Naive B cell (primary cell): ENCODE measurements at places on chromosomes 12 and 14. TPM values are rescaled to one million over a fixed set of nuclear protein-coding genes. Genes with fewer than 3 reads are reported as not detected.

Gene A2M
- polyA plus RNA-seq = not detected

Gene CMA1
- not detected for polyA plus RNA-seq

- no peak for DNase-seq
Observed at GRCh38 chr14:49796025-49796424, 28.1 kb downstream of the KLHDC2 start.

DNA sequence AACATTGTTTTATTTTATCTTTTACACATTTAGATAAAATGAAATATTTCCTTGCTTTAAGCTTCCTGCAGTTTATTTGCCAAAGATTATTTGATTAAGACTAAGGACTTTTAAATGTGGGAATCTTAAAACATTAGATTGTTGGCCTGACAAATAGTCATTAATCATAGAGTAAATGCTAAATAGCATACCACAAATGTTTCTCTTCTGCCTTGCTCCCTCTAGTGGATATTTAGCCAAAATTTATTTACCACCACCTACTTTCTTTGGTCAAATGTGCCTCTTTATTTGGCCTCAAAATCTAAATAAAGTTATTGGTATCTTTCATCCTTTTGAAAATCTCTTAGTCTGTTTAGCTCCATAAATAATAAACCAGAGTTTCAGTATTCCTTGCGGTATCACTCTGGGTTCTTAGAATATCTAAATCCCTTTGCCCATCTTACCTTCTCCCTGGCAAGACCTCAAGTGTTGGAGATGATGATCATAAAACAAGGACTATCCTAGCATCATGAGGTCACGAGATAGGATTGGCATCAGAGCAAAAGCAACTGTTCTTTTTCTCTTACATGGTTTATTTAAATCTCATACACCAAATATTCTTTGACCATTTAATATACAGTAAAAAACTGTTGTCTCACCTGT, 150.6 kb upstream of the AEBP2 start:
- no peak for DNase-seq

Gene CCT2
- polyA plus RNA-seq = 154 TPM

DNA sequence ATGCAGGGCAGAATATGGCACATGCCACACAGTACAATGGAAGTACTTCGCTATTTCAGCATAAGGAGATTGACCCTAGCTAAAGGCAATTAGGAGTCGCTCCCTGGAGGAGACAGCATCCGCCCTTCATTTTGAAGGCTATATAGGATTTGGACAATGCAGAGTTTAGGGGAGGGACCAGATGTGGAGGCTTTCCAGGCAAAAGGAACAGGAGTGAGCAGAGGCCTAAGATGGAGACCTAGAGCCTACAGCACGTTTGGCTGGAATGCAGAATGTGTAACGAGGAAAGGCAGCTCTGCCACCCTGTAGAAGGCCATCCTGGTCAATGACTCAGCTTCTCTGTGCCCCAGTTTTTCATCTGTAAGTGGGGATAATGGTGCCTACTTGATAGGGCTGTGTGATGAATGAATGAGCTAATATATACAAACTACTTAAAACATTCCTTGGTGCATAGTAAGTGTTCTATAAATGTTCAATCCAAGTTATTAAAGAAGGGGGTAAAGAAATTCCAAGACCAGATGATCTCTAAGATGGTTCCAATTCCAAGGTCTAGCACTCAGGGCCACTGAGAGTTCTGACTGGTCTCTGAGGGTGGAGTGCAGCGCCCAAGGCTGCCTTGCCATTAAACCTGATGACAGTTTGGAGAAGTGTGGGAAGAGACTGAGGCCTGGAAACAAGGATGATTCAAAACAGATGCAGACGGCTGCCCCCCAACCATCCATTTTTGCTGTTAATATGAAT, 54.3 kb upstream of the FRMD6 start:
- DNase-seq = no peak

- no peak for DNase-seq
Observed at GRCh38 chr12:31724557-31724956, 4.3 kb downstream of the AMN1 start.

Gene PPP1R36
- not detected for polyA plus RNA-seq

Gene RPL10L
- polyA plus RNA-seq = not detected

GRCh38 chr12:54173066-54173726, 15.6 kb downstream of the SMUG1 start:
- no peak for DNase-seq

DNA sequence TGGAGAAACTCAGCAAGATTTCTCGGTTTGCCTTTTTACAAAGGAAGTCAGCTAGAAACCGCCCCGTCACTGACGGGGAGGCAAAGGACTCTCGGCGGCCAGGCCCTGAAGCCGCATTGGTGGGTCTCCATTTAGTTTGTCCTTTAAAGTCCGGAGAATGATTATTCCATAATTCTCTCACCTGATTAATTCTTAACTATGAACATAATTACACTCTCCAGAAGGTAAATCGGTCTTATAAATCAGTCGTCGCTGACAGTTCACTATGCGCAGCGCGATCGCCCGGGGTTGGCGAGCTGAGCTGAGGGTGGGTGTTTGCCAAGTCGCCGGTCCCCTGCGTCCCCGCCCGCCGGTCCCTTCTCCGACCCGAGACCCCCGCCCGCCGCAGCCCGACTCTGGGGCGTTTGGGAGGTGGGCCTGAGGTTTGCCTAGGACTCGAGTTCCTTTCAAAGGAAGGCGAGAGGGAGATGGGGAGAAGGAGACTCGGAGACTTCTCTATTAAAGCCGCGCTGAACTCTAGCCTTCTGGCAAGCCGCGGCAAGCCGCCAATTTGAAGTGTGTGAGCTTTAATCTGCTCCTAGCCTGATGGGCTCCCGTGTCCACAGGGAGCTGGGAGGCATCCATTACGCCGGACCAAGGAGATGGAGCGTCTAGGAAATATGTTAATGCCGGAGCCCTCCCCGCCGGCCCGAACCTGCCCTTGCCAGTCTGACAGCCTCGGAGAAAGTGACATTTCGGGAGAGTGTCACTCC, 392.9 kb downstream of the NOVA1 start:
- no peak for DNase-seq

- DNase-seq = peak; percentile 69
Observed at GRCh38 chr12:51326698-51327439, 2.9 kb upstream of the BIN2 start.

- DNase-seq = no peak
Observed at GRCh38 chr12:126107659-126108058, 1042.4 kb downstream of the AACS start.

DNA sequence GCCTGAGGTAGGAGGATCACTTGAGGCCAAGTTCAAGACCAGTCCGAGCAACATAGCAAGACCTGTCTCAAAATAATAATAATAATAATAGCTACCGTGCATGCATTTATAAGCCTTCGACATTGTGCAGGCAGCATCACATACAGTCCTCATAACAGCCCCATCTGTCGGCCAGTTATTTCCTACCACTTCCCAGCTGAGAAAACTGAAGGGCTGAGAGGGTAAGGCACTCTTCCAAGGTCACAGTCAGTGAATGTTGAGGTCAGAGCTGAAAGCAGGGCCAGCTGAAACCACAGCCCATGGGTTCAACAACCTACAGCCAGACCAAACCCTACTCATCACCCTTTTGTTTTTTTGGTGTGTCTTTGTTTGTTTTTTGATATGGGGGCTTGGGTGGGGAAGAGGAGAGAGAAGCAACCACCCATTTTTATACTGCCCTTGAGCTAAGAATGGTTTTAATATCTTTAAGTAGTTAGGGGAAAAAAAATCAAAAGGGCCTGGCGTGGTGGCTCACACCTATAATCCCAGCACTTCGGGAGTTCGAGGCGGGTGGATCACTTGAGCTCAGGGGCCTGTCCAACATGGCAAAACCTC, 16.8 kb upstream of the ITPK1 start:
- DNase-seq = no peak

DNA sequence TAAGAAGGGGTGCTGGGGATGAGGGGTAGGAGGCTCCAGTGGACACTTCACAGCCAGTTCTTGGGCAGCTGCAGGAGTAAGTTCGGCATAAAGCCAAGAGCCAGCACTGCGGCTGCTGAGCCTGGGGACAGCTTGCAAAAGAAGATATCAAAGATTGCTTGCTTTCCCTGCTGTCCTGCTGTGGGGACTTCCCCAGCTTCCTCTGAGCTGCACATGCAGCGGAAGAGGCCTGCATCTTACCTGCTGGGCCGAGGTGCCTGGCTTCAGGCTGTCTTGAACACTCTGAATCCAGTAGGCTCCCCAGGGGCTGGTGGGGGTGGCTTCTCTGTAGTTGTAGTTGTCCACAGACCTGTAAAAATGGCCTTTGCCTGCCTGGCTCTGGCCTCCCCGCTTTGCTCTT, 1.3 kb downstream of the CHGA start:
- no peak for DNase-seq

Gene MYO1H
- polyA plus RNA-seq = not detected

GRCh38 chr12:53274445-53274844, 6.3 kb downstream of the ESPL1 start:
- DNase-seq = no peak

DNA sequence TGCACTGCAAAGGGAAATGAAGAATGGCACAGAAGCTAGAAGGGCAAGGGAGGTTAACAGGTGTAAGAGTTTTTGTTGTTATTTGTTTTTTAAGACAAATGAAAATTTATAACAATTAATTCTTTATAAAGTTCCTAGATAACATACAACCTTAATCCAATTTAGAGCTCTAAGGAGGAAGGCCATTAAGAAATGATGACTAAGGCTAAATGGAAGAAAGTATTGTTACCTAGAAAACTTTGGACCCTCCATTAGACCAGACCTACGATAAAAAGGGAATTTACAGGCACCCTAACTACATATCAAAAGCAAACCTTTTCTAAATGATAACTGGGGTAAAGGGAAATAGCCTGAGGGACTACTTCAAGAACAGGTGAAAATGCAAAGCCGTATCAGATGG, 130.8 kb downstream of the PRKD1 start:
- no peak for DNase-seq

- no peak for DNase-seq
Observed at GRCh38 chr14:61668282-61668681, 27.0 kb upstream of the HIF1A start.

DNA sequence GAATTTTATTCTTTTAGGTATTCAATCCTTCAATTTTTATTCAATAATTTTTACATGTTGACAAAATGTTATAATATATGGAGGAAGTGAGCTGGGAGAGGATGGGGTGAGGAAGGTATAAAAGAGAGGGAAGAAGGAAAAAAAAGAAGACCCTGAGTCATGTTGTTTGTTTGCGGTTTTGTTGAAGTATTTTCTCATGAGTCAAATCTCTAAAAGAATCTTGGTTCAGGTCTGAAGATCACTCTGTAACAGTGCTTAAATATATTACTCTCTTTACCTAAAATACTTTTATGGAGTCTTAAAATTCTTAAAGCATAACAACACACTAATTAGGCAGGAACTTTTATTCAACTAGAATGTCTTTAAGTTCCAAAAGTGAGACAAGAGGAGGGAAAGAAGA, 489.6 kb upstream of the GARIN6 start:
- no peak for DNase-seq

- no peak for DNase-seq
Observed at GRCh38 chr12:131387281-131388163, 323.4 kb upstream of the SFSWAP start.

GRCh38 chr12:117890644-117891043, 78.1 kb downstream of the KSR2 start:
- DNase-seq = no peak

Gene FOXA1
- not detected for polyA plus RNA-seq

- DNase-seq = no peak
Observed at GRCh38 chr12:1912580-1913376, 5.7 kb downstream of the CACNA2D4 start.

Gene TAS2R50
- not detected for polyA plus RNA-seq

DNA sequence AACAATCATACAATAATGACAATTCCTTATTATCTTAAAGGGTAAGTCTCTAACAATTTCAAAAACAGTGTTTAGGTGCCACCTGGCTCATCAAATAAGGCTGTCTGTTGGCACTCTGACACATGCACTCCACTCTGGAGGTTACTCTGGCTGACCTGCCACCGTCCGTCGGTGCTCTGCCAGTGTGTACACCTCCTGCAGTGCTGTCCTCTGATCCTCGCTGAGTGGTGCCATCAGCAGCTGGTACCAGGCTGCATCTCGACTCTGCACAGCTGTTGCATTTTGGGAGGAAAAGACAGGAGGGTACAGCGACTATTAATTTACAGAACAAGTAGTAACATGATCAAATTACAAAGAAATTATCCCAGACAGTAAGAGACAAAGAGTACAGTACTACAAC, 63.9 kb downstream of the IPO8 start:
- no peak for DNase-seq

Gene TCHP
- polyA plus RNA-seq = 5.8 TPM

DNA sequence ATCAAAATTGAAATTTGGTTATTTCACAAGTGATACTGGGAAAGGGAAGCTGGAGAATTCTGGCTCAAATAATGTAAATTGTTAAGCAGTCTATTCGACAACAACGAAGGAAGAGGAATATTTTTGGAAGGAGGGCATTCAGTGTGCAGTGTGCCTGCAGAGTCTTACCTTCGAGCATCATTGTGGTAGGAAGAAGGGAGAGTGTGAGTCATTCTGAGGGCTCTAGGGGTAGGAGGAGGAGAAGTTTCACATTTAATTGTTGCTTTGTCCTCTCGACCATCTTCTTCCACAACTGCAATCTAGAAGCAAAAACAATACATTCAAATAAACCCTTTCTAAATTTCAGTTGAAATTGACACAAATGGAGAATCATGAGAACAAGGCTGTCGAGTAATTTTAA, 263.0 kb downstream of the ACSS3 start:
- no peak for DNase-seq

DNA sequence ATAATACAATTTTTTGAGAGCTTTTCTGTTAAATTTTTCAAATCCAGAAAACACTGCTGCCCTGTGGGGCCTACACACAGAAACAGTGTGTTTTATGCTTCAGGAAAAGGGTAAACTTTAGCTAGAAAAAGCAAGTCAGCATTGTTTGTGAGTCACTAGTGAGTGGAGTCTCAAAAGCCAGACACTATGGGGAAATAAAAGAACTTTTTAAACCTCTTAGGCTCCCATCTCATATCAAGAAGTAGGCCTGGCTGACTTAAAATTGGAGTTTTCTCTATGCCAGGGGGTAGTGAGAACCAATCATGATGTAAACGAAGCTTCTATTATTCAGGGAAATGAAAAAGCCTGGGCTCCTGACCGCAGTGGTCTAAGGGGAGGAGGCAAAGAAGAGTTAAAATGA, 12.6 kb downstream of the GPR65 start:
- DNase-seq = no peak

GRCh38 chr12:66508025-66508424, 170.9 kb downstream of the GRIP1 start:
- no peak for DNase-seq

Gene RAB21
- polyA plus RNA-seq = 33.1 TPM

Gene FAM234B
- 7.9 TPM for polyA plus RNA-seq

- no peak for DNase-seq
Observed at GRCh38 chr14:48970943-48971342, 615.2 kb downstream of the RPS29 start.

Gene BIN2
- polyA plus RNA-seq = 83.7 TPM

GRCh38 chr12:110930348-110931314, 10.3 kb upstream of the MYL2 start:
- no peak for DNase-seq

Gene TRPV4
- polyA plus RNA-seq = not detected

GRCh38 chr12:132513070-132513398, 23.1 kb downstream of the FBRSL1 start:
- DNase-seq = no peak

Gene TMEM19
- 199 TPM for polyA plus RNA-seq
